Brain (organoid and tissue), 16 donors: ENCODE measurements at places on chromosomes 5 and 9.

GRCh38 chr5:149019679-149020078 is 43.2 kb downstream of the SH3TC2 start:
- no peak for DNase-seq

GRCh38 chr5:114419959-114420358 is 58.1 kb downstream of the KCNN2 start:
- no peak for DNase-seq

DNA sequence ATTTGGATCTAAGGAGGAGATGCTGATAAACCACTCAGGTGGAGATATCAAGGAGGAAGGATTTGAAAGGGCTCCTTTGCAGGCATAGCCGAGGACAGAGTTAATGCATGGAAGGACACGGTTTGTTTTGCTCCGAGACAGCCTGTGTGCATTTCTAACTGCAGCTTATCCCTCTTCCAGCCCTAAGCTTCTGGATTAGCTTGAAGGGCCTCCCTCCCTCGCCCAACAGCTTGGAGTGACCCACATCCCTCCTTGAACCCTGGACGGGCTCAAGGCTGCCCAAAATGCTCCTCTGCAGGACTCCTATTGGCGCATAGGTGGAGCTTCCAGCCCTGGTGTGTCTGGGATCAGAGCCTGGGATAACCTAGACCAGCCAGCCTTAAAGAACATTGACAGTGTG is 66.7 kb downstream of the PPARGC1B start:
- DNase-seq, result no peak

GRCh38 chr9:137956688-137957385 is 79.3 kb downstream of the CACNA1B start:
- DNase-seq, result no peak

DNA sequence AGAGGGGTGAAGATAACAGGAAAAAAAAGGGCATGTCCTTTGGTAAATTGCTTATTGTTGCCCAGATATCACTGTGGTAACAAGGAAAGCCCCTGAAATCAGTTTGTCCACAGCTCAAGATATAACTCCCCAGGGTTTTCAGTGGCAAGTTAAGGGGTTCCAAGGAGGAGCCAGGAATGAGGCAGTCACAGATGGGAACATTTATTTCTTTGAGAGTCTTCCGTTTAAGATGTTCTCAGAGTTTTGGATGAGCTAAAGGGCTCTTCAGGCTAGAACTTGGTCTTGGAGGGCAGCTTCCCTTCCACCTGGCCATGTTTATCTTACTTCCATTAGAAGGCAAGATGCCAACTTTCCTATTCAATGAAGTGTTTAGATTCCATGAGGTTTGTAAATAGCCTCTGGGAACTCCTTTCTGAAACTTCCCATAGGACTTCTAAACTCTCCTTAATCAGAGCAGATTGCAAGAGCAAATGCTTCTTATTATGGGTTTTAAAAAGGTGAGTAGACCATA is 277.6 kb upstream of the TNC start:
- DNase-seq, result no peak

DNA sequence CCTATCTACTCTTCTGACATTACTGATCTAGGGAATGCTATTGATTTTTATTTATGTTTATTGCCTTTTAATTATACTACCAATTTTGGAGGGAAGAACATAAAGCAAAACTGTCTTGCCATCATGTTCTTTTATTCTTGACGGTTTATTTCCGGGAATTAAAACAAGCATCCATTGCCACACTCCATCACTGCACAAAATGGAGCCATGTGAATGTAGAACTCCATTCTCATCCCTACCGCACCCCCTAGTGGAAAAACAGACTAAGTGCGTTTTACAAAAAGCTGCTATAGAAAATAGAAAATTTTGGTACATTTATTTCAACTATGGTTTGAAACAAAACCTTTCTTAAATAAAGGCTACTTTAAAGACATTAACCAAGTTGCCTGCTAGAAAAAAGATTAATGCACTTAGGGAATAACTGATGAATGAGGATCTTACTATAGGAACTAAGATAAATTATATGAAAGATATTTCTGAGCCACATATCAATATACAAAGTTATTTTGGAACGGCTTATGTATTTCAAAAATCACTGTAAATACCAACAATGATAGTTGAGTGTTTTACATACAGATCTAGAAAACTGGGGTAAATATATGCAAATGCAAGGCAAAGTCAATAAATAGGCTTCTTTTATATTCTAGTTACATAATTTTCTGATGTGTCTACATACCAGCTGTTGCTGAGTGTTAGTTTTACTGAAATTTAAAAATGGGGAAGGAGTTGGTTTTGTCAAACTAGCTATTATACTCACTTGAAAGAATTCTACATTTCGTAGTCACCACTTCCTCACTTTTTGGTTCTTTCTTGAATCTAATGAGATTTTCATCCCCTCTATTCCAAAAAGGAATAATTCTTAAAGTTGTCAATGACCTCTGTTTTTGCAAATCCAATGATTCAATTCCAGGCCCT is 26.5 kb downstream of the OXCT1 start:
- DNase-seq, result peak; percentile 83

- DNase-seq, result no peak
Measured at GRCh38 chr5:322281-322941, 897 bp downstream of the AHRR start.

DNA sequence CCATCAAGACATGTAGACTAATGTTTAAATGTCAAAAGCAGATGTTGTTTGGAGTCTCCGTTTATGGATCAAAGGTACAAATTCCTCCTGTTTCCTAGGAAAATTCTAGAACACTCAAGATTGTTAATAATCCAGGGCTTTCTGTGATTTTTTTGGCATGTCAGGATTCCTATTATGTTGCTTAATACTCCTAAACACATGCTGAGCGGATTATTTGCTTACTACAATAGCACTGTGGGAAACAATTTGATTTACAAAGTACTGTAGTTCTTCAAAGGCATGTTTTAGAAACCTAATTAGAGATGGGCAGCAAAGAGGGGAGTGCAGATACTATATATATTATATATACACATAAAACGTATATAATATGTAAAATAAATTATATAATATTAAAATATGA is 19.0 kb upstream of the SCAMP1 start:
- DNase-seq, result no peak

GRCh38 chr9:132046456-132046855 is 33.2 kb downstream of the MED27 start:
- no peak for DNase-seq

- no peak for DNase-seq
Measured at GRCh38 chr9:89361816-89362646, 43.7 kb downstream of the SECISBP2 start.

GRCh38 chr5:162603443-162604070 is 536.0 kb downstream of the GABRG2 start:
- peak; percentile 37 for DNase-seq

GRCh38 chr9:127300886-127301447 is 36.4 kb downstream of the GARNL3 start:
- no peak for DNase-seq

- no peak for DNase-seq
Measured at GRCh38 chr9:79083621-79084020, 488.1 kb upstream of the TLE4 start.

GRCh38 chr5:151037561-151038411 is 17.4 kb downstream of the GPX3 start:
- no peak for DNase-seq

- no peak for DNase-seq
Measured at GRCh38 chr5:18236386-18236785, 602.1 kb downstream of the TAF11L14 start.

DNA sequence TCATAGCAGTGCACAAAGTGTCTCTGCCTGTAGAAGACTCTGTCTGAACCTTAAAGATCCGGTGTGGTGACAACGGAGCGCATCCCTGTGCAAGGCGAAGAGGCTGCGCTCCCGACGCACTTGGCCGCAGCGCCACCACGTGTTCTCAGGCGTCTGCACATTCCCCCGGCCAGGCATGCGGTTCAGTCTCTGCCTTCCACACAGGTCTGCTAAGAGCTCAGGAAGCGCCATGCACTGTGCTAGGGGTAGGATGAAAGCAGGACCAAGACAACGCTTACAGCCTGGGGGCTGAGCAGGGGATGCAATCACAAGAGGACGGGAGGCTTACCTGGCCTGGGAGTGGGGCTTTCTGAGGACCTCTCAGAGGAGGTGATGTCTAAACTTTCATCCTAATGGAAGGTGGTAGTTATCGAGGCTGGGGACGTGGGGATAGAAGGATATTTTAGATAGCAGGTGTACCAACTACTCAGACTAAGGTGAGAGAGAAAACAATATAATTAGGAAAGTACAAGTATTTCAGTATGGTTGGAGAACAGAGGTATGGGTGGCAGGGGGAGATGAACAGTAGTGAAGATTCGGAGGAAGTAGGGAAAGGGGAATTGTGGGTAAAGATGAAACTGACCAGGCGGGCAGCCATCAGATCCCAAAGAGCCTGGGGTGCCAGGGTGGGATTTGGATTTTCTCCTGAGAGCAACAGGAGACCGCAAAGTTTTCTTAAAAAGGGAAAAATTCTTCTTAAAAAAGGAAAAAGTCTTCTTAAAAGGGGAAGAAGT is 13.3 kb downstream of the CAPSL start:
- peak; percentile 89 for DNase-seq

GRCh38 chr5:179764056-179764455 is 29.7 kb upstream of the LTC4S start:
- DNase-seq, result peak; percentile 90

- no peak for DNase-seq
Measured at GRCh38 chr5:149273950-149274349, 2.3 kb downstream of the AFAP1L1 start.

DNA sequence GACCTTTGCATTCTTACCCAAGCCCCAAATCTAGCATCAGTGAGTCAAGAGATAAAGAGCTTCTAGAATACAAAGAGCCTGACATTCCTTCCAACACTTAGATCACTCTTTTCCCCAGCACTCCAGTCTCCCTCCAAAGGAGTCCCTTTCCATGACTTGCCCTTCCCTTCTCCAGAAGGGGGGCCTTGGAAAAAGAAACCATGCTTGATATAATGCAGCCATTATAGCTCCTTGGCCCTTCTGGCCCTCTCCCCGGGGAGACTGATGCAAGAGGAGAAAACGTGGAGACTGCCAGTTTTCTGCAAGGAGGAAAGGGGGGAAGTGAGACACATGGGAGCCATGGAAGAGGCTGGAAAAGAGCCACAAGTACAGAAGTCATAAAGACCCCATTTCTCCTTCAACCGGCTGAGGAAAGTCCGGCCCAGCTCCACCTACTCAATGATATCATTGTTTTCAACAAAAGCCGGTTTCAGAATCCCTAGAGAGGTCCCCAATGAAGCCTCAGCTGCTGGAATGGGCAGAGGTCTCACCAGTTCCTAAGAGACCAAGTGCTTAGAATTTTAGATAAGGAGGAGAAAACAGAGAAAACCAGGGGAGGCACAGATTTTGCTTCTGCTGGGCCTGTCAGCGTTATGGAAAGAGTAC is 29.0 kb downstream of the ADAM19 start:
- DNase-seq, result no peak

GRCh38 chr5:172284611-172284980 is 1.0 kb upstream of the UBTD2 start:
- DNase-seq, result no peak

DNA sequence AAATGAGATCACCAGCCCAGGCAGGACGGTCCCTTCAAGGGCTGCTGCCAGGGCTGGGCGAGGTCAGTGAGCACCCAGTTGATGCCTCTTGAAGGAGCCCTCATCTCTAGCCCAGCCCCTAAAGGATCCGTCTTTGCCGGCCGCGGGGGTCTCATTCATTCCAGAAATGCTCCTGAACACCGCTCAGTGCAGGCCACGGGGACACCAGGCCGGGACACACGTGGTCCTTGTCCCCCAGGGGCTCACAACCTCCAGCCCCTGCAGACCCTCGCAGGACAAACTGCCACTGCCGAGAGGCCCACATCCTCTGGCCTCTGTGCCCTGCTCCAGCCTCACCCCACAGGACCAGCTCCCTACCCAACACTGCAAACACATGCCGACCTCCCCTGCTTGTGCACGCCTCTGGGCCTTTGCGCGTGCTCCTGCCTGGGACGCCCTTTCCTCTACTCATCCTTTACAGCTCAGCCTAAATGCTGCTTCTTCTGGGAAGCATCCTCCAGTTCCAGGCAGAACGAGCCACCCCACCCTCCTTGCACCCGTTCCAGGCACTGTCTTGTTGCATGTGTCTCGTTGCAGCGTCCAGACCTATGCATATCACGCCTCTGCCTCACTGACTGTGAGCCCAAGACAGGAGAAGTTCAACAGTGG is 10.3 kb upstream of the LAMC3 start:
- no peak for DNase-seq

DNA sequence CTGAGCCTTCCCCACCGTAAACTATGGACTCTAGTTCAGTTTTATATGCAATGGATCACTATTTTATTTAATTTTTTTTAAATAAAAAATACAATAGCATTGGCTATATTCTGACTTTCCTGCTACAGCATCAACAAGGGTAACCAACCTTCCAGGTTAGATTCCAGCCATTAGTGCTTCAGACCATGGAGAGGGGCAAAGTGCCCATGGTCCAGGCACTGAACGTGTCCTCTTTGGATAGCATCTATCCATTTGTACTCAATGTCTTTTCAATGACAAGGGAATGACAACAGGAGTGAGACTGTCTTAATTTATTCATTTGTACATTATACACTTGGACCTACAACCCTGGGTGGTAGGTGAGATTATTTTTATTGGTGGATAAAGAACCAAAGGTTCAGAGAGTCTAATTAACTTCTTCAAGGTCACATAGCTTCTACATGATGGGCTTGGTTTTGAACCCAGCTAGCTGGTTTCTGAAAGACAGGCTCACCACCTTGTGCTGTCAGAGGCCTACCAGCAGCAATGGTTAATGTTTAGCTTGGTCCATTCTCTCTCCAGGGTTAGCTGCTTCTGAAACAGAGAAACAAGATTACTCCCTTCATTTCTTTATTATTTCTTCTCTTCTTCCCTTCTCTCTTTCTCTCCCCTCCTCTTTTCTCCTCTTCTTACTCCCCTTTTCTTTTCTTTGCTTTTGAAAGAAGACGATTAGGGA is 11.5 kb downstream of the TMEM171 start:
- DNase-seq, result no peak

DNA sequence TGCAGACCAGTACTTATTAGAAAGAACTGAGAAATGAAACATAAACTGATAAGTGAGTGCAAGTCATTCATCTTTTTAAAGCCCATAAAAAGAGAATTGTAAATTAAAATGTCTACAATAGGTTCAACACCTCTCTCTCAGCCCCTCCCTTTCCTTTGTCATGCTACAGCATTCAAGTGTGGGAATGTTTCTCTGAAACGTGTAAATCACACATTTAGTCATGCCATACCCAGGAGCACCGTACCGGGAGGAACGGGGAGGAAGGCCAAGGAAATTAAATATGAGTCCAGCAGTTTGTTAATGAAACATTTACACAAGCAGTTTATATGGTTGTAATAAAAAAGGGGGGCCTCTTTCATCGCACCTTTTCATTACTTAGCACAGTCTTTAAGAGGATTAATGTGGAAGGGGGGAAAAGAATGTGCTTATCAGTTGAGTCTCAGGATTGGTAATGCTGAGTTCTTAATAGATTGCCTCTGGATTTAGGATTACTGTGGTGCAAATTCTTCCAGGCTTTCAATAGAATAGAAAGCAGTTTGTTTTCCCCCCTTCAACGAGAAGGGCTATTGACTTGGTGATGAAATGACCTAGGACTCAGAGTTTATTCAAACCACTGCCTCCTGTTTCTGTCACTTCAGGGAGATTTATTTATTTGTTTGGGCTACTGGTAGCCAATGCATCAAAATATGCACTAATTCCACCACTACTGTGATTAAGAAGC is 176.0 kb upstream of the ZNF608 start:
- peak; percentile 31 for DNase-seq

GRCh38 chr5:56501781-56502557 is 268.8 kb upstream of the ANKRD55 start:
- DNase-seq, result no peak

- no peak for DNase-seq
Measured at GRCh38 chr5:14439087-14439871, 142.3 kb upstream of the OTULINL start.

GRCh38 chr5:156221816-156222215 is 105.1 kb upstream of the SGCD start:
- peak; percentile 15 for DNase-seq
